ENCODE measurements at places on chromosomes 16 and 17.

- no peak for DNase-seq
Observed at GRCh38 chr16:4333308-4333638, 17.4 kb downstream of the GLIS2 start.

GRCh38 chr16:52597073-52597771, 50.3 kb upstream of the TOX3 start:
- DNase-seq: no peak

- no peak for DNase-seq
Observed at GRCh38 chr17:21542991-21543390, 149.3 kb upstream of the KCNJ18 start.

DNA sequence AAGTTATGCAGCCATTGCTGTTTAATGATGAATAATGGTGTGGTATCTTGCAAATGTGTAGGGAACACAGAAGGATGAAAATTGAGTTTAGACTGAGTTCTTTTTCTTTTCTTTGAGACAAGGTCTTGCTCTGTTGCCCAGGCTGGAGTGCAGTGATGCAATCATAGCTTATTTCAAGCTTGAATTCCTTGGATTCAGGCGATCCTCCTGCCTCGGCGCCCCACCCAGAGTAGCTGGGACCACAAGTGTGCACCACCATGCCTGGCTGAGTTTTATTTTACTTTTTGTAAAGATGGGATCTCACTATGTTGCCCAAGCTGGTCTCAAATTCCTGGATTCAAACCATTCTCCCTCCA, 74.6 kb upstream of the TBC1D3K start:
- no peak for DNase-seq

- DNase-seq: no peak
Observed at GRCh38 chr16:85334718-85335583, 222.7 kb upstream of the CIBAR2 start.

DNA sequence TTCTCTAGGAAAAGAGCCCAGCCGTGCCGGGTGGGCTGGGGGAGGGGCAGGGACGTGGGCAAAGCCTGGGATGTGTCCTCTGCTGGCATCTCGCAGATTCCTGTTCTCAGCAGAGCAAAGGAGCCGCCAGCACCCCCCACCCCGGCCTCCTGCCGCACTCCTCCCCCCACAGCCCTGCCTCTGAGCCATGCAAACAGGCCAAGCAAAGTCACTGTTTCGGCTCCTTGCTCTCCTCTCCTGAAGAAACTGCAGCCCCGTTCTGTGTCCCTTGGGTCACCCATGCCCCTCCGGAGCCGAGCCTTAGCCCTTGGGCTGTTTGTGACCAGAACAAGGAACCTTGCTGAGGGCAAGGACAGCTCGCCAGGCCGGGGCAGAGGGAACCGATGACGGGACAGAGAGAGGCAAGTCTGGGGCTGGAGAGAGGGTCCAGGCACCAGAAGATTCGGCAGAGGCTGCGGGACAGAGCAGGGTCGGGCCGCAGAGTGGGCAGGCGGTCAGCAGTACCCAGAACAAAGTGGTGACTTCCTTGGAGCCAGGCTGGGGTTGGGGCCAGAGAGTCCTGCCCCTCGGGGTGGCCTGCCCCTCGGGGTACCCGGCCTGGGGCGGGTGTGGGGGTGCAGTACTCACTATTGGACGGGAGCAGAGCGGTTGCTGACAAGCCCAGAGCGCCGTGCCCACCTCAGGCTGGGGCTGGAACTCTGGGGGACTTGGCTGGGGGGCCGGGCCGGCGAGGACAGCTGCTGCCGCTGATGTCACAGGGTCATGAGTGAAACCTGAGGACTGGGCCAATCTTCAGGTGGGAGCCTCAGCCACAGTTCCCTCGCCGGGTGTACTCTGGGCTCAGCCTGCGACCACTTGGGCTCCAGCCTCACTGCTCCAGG, 9.2 kb upstream of the PRR29 start:
- no peak for DNase-seq

DNA sequence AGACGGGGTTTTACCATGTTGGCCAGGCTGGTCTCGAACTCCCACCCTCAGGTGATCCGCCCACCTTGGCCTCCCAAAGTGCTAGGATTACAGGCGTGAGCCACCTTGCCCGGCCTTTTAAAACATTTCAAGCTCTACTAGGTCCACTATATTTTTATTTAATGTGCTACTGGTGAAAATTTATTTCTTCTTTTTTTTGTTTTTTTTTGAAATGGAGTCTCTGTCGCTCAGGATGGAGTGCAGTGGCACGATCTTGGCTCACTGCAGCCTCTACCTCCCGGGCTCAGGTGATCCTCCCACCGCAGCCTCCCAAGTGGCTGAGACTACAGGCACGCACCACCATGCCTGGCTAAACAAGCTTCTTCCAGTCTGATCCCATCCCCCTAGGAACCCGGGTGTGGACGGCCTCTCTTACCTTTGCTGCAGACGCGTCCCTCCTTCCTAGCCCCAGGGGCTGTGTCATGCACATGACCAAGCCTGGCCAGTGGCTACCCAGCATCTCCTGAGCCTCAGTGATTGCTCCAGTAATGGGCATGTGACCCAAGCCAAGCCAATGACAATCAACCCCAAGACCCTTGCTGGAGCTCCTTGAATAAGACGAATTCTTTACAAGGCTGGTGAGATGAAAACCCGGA, 40.1 kb upstream of the LITAF start:
- no peak for DNase-seq

DNA sequence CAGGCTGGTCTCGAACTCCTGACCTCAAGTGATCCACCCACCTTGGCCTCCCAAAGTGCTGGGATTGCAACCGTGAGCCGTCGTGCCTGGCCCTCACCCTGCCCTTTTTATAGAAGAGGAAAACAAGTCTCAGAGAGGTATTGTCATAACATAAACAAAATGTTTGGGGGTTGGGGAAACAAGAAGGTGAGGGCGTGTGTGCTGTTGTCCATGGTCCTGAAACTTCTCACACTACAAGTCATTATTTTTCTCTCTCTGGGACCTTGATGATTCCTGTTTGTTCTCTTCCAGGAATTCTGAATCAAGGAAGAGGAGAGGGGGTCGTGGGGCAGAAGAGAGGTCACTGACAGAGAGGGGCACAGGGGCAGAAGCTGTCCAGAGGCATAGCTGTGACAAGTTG, 160.2 kb upstream of the LHX1 start:
- DNase-seq: no peak

Measured in esophagus squamous epithelium (tissue), 5 donors.